ENCODE measurements at places on chromosomes 1 and 21.
A peak's percentile ranks its signal among the peaks of the same experiment; 100 is the strongest.

DNA sequence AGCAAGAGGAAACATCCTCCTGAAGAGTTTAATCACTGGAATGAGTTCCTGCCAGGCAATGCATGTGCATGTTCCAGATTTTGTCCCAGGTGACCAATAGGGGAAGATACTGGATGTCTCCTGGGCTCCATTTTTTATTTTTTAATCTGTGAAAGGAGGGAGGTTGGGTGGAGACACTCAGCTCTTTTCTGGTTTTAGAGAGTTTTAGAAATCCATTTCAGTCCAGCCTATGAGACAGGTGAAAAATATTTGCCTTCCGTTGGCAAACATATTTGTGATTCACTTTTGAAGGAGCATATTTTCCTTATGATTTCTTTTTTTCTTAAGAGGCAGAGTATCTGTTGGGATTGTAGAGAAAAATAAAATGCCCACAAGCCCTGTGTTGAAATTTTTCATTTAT, 70.7 kb downstream of the ABCA4 start:
- no peak for DNase-seq

GRCh38 chr1:39652105-39652504, 12.7 kb upstream of the HEYL start:
- DNase-seq: no peak

- DNase-seq: no peak
These were observed 1.2 kb upstream of the IFFO2 start for GRCh38 chr1:18957532-18958300.

DNA sequence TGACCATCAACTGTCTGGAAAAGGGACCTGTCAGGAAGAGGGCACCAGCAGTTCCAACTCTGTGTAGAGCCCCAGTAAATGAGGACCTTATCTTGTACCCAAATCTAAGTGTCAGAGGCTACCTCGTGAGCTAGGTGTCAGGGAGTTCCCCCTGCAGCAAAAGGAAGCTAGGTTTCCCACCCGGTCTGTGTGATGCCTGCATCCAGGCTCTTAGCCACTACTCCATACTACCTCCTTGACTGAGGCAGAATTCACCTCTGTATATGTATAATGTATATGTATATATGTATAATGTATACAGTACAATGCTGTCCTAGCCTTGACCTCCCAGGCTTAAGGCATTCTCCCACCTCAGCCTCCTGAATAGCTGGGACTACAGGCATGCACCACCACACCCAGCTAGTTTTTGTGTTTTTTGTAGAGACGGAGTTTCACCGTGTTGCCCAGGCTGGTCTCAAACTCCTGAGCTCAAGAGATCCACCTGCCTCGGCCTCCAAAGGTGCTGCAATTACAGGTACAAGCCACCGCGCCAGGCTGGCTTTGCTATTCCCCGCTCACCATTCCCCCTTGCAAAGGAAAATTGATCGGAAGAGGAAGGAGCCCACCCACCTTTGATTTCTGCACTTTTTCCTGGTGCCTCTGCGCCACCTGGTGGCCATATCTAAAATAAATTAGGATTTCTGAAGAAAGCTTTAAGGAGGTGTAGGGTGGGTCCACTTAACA, 15.7 kb upstream of the LUZP1 start:
- DNase-seq: no peak

DNA sequence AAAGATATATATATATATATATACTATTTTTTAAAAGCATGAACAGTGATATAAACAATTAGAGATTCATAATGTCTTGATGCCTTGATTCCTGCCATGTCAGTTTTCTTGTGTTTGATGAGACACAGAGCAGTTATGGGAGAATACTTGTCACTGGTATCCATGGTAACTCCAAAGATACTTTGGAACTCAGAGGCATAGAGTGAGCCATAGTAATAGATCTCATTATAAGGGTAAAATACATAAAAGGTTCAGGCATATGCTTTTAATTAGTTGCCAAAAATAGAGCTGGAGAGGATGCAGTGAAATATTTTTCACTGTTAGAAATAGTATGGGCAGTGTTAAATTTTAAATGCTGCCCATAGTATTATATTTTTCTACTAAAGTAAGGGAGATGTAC, 134.1 kb downstream of the SYT14 start:
- DNase-seq: no peak

DNA sequence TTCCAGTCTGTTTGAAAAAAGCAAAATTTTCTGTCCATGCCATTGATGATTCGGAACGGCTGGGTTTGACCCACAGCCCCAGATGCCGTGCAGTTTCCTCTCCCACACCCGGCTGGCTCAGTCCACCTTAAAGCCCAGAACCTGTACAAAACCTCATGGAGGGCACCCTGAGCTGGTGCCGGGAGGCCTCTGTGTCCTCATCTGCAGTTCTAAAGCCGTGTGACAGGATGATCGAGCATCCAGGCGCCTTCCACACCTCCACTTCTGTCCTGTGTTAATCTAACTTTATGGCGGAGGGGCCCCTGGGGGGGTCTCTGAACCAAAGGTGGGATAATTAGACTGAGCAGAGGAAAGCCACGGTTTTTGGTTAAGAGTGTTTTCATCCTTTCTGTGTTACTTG, 49.6 kb downstream of the SLC37A1 start:
- no peak for DNase-seq

DNA sequence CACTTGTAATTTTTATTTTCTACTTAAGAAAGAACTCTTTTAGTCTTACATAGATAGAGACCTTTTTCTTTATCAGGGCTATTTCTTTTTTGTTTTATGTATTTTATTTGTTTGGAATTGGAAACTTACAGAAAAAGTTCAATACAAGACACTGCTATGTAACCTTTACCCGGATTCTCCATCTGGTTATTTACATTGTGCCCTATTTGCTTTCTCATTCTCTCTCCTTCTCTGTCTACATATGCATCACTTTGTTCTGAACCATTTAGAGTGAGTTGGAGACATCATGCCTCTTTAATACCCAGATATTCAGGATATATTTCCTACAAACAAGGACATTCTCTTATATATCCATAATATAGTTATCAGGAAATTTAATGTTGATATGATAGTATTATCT, 18.3 kb downstream of the AXDND1 start:
- DNase-seq: no peak

DNA sequence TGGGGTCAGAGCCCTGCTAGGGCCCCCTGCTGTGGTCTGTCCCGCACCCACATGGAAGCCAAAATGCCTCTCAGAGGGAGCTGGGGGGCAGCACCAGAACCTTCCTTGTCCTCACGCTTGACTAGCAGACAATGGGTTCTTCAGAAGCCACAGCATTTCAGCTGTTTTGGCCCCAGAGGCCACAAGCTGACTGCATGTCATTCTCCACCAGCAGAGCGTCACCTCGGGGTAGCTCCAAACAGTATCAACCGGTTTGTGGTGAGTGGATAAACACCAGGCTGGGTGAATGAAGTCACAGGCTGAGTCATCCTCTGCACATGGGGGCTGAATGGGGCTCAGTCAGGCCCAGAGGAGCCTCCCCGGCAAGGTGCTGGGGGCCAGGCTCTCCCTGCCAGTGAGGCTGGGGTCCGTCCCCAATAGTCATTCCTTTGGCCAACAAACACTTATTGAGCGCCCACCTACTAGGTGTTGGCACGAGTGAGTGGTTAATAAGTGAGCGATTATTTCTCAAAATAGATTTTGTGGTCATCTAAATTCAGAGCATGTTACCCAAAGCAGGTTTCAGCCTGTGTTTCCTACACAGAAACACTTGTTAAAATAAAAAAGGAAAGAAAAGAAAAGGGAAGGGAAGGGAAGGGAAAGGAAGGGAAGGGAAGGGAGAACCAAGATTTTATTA, 9.1 kb downstream of the OLIG1 start:
- DNase-seq: no peak

GRCh38 chr1:245645894-245646293, 491.1 kb downstream of the KIF26B start:
- DNase-seq: no peak

DNA sequence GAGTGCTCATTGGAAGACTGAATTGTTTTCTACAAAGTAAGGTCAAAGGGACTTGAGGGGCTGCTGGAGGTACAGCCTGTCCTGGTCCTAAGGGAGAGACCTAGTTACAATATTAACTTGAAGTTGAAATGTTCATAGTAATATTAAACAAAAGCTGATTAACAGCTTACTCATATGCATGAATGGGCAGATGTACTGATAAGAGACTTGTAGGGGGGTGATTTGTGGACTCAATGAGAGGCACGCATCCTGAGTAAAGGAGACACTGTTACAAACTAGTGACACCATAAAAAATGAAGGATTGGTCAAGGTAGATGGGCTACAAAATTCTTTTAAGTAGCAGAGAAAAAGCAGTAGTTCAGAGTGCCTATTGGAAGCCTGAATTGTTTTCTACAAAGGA, 2.7 kb downstream of the HSD11B1 start:
- DNase-seq: no peak

- no peak for DNase-seq
These were observed 45.5 kb upstream of the PLXNA2 start for GRCh38 chr1:208289716-208290115.

DNA sequence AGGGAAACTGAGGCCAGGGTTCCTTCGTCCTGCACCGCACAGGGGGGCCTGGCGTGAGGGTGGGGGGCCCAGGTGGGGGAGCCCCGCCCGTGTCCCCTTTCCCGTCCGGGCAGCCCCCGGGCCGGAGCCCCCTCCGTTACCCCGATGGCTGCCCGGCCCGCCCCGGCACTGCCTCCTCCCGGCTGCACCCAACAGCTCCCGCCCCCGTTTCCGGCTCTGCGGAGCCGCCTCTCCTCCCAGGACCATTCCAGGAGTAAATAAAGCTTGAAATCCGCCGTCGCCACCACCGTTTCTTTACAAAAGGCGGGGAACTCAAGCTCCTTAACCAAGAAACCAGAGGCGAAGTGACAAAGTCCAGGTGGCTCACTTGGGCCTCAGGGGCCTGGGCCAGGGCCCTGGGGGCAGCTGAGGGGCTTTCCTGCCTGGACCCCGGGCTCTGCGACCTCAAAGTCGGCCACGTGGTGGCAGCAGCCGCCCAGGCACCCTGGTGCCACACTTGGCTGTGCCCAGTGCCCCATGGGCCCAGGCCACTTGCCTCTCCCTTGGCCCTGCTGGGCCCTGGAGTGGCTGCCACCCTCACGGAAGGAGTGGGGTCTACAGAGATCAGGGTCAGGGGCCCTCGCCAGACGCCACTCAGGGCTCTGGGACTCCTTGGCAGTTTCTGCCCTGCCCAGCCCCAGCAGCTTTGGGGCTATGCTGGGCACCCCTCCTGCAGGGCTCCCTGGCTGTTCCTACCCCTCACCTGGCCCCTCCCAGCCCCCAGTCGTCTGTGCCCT, 514 bp upstream of the FAAP20 start:
- DNase-seq: peak; percentile 65

- DNase-seq: no peak
These were observed 9.2 kb upstream of the HOOK1 start for GRCh38 chr1:59805554-59805953.

DNA sequence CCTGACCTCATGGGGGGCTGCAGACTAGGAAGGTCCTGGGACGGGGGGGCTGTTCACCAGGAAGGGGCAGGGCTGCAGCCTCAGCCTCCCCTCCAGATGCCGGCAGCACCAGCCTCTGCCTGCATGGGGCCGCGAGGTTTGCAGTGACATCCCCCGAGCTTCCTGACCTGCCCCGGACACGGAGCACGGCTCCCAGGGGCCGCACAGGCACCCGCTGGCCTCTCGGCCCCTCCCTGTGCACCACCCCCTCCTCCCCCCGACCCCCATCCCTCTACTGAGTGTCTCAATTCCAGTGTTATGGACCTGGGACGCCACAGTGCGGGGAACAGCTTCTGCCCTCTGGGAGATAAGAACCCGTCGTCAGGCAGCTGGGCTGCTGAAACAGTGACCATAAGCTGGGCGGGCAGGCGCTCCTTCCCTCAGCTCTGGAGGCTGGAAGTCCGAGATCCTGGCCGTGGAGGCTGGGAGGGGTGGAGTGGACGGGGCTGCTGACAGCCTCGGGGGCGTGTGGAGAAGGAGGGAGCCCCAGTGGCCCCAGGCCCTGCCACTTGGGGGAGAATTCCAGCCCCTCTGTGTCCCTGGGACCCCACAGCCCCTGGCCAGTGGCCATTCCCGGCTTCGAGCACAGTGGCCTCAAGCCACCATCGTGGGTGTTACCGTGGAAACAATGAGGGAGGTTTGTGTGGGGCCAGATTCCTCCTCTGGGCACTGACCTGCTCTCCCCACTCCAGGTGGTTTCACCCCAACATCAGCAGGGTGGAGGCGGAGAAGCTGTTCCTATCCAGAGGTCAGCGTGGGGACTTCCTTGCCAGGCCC, 11.6 kb downstream of the RNF223 start:
- DNase-seq: no peak

- no peak for DNase-seq
These were observed 154.5 kb upstream of the C1orf87 start for GRCh38 chr1:60228041-60228491.

DNA sequence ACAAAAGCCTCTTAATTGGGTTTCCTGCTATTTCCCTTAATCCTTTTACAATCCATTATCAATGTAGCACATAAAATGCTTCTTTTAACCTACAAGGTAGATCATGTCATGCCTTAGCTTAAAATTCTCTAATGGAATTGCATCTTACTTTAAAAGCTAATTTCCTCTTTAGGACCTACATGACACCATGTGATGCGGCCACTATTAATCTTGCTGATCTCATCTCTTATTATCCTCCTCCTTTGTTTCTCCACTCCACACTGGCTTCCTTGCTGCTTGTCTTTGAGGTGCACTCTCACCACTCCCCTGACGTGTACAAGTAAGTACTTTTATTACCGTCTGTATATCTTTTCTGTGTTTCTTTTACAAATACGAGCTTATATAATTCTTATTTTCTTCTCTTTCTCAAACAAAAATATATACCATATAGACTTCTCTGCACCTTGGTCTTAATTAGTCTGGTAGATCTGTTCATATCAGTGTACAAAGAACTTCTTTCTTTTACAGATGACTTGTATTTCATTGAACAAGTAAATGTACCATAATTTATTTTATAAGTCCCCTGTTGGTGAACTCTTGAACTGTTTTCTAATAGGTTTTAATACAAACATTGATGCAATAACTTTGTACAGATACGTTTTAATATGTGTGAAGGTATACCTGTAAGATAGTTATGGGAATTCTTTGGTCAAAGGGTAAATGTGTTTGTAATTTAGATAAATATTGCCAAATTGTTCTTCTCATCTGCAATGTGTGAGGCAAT, 28.2 kb downstream of the GPR88 start:
- DNase-seq: no peak

- no peak for DNase-seq
These were observed 175.5 kb downstream of the ACTL8 start for GRCh38 chr1:17930635-17931034.

DNA sequence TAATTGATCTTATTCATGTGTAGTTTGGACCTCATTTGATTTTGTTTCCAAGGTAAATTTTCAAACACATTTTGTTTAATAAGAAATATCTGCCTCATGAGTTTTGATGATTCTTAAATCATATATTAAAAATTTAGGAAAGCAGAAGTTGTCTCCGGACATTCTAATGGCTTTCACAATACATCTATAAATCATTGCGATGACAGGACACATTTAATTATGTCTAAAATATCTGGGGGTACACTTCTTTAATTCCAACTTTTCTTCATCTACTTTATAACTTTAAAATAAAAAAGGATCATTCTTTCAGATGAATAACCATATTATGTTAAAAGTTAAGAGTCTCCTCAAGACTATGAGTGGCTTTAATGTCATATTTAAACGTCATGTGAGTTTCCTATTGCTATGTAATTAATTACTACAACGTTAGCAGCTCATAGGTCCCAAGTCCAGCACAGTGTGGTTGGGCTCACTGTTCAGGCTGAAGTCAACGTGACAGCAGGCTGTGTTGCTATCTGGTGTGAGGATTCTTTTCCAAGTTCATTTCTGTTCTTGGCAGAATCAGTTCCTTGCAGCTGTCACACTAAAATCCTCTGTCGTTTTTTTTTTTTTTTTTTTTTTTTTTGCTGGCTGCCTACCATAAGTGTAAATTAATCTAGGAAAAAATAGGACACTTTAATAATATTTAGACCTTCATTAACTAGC, 893.5 kb downstream of the LTN1 start:
- no peak for DNase-seq

GRCh38 chr1:64523413-64524337, 53.7 kb downstream of the CACHD1 start:
- DNase-seq: no peak
